Hippocampal formation (tissue), 2 donors: ENCODE measurements at places on chromosomes 5 and 9.

DNA sequence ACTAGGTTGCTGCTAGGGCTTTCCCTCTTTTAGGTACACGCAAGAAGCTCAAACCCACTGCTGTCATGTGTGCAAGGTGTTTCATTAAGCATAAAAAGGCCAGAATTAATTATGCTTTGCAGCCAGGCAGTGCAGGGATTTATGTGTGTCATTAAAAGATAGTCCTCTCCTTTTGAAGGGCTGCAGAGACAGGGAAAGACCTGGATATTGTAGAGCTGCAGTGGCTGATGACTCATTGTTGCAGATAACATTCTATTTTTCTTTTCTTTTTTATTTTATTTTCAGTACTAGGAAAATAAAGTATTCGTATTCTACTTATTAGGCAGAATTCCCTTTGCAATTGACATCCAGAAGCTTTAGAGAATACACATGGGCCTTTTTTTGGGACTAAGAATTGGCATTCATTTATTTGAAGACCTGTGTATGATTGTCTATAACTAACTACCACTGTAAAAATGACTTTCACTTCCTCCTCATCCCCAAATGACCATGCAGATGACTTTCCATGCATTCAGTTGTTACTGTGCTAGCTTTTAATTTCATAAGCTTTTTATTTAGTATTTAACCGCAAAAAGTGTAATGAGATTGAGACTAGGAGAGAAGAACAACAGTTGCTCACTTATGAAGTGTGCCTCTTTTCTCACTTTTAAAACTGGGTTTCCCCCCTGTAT lies 113.0 kb downstream of the PAM start:
- no peak for DNase-seq

DNA sequence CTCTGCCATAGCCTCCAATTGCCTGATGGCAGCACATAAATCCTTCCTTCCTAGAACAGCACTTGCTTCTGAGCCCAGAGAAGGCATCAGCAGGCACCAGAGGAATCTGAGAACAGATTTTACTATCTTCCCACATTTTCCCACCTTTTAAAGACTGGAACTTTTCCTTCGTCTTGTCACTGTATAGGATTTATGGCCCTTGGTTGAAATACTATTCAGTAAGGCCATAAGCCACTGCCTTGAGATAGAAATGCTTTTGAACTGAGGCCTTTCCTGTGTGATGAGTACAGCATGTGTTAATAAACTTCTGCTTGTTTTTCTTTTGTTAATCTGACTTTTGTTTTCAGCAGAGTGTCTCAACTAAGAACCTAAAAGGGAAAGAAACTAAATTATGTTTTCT lies 84.3 kb downstream of the MRPS27 start:
- DNase-seq: no peak

GRCh38 chr5:60262576-60263295 lies 369.2 kb upstream of the PDE4D start:
- no peak for DNase-seq

GRCh38 chr5:33105521-33105941 lies 335.2 kb upstream of the TARS1 start:
- no peak for DNase-seq

- no peak for DNase-seq
Observed at GRCh38 chr9:114273461-114273881, 49.4 kb upstream of the ORM1 start.

- no peak for DNase-seq
Observed at GRCh38 chr9:16069671-16070454, 517.0 kb downstream of the CCDC171 start.

DNA sequence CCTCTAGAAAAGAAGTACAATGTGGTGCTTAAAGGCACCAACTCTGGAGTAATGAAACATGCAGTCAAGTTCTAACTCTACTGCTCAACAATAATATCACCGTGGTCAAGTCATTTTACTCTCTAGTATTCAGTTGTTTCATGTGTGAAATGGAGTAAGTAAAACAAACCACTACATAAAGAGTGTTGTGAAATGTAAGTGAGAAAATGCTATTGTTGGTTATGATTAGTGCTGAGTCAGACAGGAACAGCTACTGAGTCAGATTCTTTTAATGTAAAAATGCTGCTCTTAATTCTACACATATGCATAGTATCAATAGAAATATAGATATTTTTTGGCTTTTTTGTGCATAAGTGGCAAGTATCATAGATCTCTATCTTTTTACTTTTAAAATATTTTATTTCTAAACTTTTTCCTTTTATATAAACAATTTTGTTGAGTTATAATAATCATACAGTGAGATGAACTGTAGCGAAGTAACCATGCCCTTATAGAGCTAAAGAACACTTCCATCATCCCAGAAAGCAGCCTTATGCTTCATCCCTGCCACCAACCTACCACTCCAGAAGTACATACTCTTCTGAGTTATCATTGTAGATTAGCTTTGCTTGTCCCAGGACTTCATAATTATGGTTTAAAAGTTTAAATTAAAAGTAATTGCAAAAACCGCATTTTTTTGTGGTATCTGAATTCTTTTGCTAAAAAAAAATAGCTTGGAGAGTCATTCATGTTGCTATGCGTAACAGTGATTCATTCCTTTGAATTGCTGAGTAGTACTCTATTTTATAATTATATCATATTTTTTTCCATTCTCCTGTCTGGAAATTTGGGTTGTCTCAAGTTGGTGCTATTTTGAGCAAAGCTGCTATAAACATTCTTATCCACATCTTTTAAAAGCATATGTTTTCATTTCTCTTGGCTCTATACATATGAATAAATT lies 548.2 kb upstream of the CLINT1 start:
- no peak for DNase-seq

GRCh38 chr5:138938526-138938925 lies 63.4 kb upstream of the LRRTM2 start:
- DNase-seq: no peak

- no peak for DNase-seq
Observed at GRCh38 chr5:116908537-116908936, 333.9 kb upstream of the SEMA6A start.

DNA sequence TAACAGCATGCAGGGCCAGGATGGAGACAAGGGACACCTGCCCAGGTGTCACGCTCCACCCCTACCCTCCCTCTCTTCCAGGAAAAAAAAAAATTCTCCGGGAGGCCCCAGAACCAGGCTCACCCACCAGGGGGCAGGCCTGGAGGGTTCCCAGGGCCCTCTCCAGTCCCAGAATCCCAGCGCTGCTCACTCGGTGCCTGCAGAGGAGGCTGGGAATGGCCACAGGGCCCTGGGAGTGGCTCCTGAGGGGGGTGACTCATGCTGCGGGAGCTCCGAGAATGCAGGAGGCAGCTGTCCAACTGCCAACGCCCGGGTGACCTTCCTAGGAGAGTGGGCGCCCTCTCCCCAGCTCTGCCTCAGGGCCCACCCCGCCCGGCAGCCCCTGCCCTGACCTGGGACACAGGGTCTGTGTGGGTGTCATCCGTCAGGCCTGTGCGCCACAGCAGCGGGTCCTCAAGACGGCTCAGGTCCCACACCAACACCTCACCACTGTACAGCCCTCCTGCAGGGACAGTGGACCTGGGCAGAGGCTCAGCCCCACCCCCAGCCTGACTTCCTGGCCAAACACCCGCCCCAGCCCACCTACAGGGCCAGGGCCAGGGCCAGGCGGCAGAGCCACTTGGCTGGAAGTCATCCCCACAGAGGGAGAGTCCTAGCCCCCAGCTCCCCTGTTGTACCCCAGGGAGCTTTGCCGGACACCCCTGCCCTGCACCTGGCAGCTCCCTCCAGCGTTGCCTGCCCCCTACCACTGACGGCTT lies 21.2 kb downstream of the DYNC2I2 start:
- DNase-seq: no peak

- DNase-seq: no peak
Observed at GRCh38 chr5:4015709-4016108, 420.1 kb downstream of the IRX1 start.

DNA sequence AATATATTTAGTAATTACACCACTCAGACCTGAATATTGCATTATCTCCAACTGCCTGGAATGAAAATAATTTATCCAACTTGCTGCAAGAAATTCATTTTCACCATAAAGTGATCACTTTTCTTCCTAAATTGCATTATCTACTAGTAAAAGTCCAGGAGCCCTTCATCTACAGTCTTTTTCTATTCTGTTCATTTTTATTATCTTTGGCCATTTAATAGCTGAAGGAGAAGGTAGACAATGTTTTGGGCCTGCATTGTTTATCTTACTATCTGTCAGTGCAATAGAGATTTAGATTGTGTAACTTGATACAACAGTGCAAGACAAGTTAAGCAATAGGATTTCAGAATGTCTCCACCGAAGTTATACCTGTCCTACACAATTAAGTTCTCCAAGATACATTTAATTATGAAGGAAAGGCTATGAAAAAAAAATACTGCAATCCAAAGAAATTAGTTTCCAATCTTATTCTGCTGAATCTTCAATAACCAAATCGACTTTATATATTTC lies 1339.7 kb upstream of the CDH6 start:
- no peak for DNase-seq

DNA sequence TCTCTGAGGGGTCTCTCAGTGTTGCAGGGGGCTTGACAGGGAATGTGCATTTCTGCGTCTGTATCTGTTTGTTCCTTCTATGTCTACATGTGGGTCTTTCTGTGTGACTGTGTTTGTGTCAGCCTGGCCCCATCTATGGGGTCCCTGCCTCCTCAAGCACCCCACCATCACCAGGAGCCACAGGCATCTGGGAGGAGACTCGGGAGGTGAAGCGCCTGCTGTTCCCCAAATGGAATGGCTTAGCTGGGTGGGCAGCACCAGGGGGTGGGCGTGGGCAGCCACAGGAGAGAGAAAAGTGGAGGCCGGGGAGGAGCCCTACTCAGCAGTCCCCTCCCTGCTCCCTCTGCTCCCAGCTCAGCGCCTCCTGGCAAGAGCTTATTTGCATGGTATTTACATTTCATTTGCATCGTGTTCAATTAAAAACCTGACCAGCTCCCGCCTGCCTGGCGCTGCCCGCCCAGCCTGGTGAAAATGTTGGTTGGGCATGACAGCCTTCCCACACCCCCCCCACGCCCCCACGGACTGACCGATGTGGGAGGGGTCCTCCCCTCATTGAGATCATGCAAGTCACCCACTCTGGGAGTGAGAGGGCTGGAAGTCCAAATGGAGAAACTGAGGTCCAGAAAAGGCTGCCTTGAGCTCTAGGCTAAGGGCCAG lies 50.5 kb downstream of the CXXC5 start:
- peak; percentile 57 for DNase-seq

GRCh38 chr9:13279284-13280141 lies at the start of gene MPDZ:
Gene MPDZ, minus strand, starts transcription at chr9:13279692. Its CDS starts 29,377 bp downstream, at chr9:13250315.
- DNase-seq: peak; percentile 60

DNA sequence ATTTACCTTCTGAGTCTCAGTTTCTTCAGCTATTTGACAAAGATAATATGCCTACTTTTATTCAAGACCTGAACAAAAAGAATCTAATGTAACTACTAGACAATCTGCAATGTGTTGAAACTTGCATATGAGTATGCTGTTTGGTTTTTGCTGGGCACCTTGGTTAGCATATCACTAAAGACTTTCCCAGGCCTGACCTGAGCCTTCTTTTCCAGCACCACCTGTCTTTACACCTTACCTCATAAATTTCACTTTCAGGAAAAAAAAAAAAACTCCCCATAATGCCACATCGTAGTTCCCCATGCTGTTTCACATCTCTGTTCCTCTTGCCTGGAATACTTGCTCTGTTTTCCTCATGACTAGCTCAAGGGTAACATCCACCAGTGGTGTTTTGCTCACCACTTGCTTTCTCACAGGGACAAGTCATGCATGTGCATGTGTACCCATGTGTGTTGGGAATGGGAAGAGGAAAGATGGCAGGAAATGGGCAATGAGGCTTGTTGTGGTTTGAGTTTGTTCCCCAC lies 45.6 kb upstream of the TLE4 start:
- DNase-seq: no peak

- no peak for DNase-seq
Observed at GRCh38 chr5:926417-927171, 33.9 kb downstream of the TRIP13 start.

DNA sequence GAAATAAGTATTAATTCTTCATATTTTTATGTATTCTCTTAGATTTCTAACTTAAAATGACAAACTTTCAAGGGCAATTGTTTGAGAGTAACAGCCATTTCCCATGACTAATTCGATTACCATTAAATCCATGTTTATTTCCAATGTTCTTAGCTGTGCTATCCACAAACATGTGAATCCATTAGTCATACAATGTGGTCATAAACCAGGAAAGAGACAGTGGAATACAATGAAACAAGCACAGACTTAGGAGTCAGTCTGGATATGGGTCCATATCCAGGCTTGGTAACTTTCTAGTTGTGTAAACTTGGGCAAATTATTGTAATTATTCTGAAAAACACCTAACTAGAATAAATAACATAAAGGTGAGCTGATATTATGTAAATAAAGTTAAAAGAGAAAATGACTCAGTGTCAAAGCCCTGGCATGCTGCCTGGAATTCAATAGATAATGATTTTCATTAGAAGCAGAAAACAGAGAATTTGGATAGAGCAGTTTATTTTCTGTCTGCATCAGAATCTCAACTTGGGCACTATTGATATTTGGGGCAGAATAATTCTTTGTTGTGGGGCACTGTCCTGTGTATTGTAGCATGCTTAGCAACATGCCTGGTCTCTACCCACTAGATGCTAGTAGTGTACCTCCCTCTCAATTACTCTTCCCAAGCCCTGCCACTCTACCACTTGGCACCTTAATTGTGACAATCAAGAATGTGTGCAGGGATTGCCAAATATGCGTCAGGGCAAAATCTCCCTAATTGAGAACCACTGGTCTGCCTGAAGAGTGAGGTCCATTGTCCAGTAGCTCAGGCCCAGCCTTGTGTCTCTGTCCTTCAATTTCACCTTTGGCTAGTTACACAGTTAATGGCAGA lies 44.7 kb upstream of the SLC27A6 start:
- DNase-seq: no peak

- no peak for DNase-seq
Observed at GRCh38 chr5:42360056-42360455, 63.2 kb upstream of the GHR start.

GRCh38 chr9:23412046-23412445 lies 414.0 kb downstream of the ELAVL2 start:
- DNase-seq: no peak

GRCh38 chr5:169798438-169798837 lies 161.4 kb downstream of the DOCK2 start:
- DNase-seq: no peak

- DNase-seq: no peak
Observed at GRCh38 chr9:19379697-19380046, 364 bp downstream of the RPS6 start.

GRCh38 chr5:1840071-1840547 lies 38.9 kb downstream of the NDUFS6 start:
- DNase-seq: no peak

DNA sequence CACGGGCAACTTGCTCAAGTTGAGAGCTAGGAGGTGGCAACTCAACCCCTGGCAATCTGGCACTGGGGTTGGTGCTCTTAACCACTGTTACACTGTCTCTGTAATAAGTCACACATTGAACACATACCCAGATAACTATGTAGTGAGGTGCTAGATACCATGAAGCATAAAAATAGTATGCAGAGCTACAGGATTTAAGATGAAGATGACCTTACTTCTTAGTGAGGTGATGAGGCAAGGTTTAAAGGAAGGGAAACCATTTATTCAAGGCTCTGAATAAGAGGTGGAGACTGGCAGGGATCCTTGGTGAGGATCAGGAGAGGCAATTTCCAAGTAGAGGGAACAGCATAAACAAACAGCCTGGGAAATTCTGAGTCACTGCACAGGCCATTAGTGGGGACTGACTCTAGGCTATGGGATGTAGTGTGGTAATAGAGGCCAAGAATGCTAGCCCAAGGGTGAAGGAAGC lies 67.6 kb upstream of the NR3C1 start:
- DNase-seq: no peak
